Activated CD8-positive, alpha-beta memory T cell treated with anti-CD3 and anti-CD28 coated beads, Interleukin-2, amount 50 U/mL, for 48 hours (primary cell): ENCODE measurements at places on chromosomes 7 and 10.
A peak's percentile ranks its signal among the peaks of the same experiment; 100 is the strongest.

- DNase-seq, result no peak
These were observed 11.4 kb downstream of the BCAP29 start for GRCh38 chr7:107591421-107591820.

- no peak for DNase-seq
These were observed 199.5 kb downstream of the ZNF438 start for GRCh38 chr10:30832001-30832748.

- DNase-seq, result no peak
These were observed 181.3 kb downstream of the RTKN2 start for GRCh38 chr10:62087329-62087728.

GRCh38 chr7:100584054-100584682 lies 1.8 kb downstream of the LRCH4 start:
- DNase-seq, result no peak

DNA sequence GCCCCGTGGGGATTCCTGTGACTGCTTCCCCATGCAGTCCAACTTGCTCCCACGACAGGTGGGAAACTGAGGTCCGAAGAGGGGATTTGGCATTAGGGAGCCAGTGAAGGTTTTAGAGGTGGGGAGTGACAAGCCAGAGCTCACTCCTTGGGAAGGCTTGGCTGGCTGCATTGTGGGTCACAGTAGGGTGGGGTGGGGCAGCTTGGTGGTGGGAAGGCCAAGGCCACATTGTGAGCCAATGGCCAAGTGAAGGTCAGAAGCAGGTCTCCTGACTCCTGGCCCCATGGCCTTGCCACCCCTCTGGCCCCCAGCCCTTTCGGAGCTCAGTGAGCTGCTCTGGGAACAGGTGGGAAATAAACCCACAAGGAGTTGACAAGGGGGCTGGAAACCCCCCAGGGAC lies 2.5 kb downstream of the C10orf105 start:
- no peak for DNase-seq

DNA sequence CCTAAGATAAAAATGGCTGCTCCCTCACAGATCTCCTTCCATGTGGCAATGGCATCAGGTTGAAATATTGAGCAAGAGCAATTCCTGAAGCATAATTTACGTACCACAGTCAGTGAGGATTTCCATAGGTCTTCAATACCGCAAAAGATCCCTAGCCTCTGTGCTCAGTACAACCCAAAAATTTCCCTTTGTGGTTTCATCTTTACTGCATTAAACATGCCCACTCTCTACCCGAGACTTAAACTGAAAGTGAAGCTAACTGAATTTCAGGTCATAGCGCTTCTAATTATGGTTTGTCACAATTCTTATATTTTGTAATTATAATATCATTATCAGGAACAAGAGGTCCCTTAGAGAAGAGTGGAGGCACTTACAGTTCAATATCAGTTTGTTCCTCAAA lies 1071.1 kb downstream of the XPNPEP1 start:
- DNase-seq, result no peak

DNA sequence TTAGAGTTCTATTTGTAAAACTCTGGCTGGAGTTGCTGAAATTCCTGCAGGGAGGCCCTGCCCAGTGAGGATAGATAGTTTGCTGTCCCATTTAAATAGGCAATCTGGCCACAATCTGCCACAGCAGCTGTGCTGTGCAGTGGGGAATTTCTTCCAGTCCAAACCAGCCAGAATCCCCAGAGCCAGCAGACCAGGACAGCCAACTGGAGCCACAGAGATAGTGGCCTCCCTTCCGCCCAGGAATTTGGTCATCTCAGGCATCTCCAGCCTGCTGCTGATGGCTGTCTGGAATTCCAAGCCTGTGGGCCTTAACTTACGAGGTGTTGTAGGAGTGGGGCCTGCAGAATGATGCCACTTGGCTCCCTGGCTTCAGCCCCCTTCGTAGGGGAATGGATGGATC lies 643.4 kb downstream of the DNAJB9 start:
- no peak for DNase-seq

DNA sequence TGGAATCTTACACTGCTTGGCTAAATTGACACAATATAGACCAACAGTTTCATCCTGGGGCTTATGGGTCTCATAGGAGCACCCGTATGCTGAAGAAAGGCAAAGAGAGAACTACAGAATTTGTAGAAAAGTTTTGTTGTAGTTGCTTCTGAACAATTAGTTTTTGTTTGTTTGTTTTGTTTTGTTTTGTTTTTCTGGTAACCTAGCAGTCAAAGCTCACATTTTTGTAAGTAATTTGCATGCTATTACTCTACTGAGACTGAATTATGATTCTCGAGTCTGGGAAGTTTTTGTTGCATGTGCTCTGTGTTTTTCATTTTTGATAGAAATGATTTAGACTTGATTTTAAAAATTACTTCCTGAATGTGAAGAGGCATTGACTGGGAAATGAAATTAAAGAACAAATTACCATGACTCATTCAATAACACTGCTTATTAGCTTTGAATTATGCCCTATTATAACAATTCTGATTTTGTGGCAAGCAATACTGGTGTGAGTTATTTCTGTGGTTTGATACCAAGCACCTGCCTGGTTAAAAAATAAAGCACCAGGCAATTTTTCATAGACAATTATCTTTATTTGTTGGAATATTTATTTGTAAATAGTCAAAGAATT lies 438 bp downstream of the LSMEM1 start:
- DNase-seq, result no peak

DNA sequence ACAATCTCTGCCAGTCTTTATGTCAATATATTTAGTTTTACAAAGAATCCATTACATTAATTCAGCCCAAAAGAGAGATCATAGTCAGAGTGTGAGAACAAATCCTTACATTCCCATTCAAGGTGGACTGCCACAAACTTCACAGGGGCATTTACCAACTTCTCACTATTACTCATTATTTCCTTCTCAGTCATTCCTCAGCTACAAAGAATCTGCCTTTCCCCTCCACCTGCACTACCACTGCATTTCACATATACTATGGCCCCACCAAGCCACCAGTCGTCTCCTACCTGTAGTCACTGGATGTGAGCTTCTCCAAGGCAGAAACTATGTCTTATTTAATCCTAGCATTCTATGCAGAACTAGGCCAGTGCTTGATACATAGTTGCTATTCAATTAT lies 94.3 kb downstream of the USP6NL start:
- no peak for DNase-seq

- no peak for DNase-seq
These were observed 163.6 kb downstream of the SUGCT start for GRCh38 chr7:40298421-40298820.

DNA sequence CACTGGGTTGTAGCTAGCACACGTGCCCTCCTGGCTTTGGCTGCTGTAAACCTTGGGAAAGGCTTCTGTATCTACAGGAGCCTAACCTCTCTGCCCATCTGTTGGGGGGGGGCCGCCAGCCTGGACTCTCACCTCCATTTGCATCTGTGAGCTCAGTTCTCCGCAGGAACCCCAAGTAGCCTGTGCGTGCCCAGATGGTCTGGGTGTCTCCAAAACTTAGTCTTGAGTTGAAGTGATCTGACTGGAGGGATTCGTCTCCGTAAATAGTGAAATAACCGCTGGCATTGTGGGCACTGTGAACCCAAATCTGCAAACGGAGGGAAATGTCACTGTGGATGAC lies 147.9 kb downstream of the ZMYND11 start:
- no peak for DNase-seq

DNA sequence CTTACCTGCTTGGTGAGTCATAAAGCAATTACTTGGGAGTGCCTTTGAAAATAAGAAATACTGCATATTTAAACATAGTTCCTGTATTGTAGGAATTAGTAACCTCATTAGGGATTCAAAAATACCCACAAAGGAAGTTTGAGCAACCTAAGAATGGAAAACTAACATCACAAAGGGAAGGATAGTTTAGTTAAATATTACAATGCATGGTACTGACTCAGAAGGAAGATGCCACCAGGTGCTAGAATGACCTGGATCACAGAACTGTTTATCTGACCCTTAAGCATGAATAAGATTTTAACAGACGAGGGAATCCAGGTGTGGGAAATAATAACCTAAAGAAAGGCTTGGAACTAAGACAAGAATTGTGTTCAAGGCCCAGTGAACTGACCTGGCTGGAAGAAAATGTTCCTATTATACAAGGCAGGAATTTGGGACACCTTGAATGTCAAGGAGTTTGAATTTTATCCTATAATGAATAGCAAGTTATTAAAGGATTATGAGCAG lies 106.4 kb downstream of the GSAP start:
- DNase-seq, result no peak

- no peak for DNase-seq
These were observed 265.0 kb upstream of the GLI3 start for GRCh38 chr7:42502022-42502421.

- no peak for DNase-seq
These were observed 13.2 kb downstream of the PDGFA start for GRCh38 chr7:506391-506831.

- DNase-seq, result no peak
These were observed 14.1 kb downstream of the NUP205 start for GRCh38 chr7:135571834-135572233.

DNA sequence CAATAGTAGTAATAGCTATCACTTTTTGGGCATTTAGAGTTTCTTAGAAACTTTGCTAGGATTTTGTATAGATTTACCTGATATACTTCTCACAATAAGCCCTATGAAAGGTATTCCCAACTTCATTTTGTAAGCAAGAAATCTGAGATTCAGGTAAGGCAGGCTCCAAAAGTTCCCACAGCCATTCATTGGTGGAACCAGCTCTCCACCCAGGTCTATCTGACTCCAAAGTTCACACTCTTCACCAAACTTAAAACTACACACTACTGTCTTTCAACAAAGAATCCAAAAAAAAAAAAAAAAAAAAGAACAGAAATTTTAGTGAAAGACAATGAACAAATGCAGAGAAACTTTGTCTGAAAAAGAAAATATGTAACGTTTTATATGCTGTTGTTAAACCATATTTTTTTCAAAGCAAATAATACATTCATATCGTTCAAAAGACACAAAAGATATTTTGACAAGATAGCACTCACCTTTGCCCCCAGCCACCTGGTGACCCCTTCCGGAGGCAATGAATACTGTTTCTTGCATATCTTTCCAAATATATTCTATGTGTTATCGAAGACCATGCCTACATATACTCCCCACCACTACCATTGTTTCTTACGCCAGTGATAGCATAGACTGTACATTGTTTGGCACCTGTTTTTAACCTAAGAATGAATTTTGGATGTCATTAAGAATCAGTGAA lies 108.2 kb downstream of the C1GALT1 start:
- DNase-seq, result no peak

GRCh38 chr7:122460936-122461335 lies 156.4 kb upstream of the FEZF1 start:
- no peak for DNase-seq

- DNase-seq, result no peak
These were observed 260.7 kb downstream of the KLF6 start for GRCh38 chr10:3524086-3524960.

GRCh38 chr10:30784524-30784896 lies 155.0 kb upstream of the LYZL2 start:
- no peak for DNase-seq

GRCh38 chr7:149725426-149725821 lies 48.0 kb downstream of the ZNF467 start:
- no peak for DNase-seq

GRCh38 chr10:69446229-69446628 lies 5.0 kb upstream of the TSPAN15 start:
- DNase-seq, result no peak

- no peak for DNase-seq
These were observed 16.7 kb upstream of the LIPK start for GRCh38 chr10:88689366-88689765.

GRCh38 chr7:157676001-157676400 lies 339.2 kb downstream of the DNAJB6 start:
- DNase-seq, result peak; percentile 29

DNA sequence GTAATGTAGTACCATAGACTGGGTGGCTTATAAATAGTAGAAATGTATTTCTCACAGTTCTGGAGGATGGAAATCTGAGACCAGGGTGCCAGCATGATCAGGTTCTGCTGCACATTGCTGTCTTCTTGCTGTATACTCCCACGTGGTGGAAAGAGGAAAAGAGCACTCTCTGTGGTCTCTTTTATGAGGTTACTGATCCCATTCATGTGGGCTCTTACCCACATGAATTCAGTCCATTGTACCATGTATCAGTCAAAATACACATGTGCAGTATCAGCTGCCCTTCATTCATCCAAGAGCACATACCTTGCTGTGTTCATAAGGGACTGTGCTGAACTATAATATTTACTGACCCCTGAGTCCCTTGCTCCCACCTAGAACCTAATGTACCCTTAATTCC lies 17.1 kb downstream of the PNLIPRP2 start:
- DNase-seq, result no peak

- DNase-seq, result no peak
These were observed 132.2 kb downstream of the ZNF365 start for GRCh38 chr10:62506371-62506770.

DNA sequence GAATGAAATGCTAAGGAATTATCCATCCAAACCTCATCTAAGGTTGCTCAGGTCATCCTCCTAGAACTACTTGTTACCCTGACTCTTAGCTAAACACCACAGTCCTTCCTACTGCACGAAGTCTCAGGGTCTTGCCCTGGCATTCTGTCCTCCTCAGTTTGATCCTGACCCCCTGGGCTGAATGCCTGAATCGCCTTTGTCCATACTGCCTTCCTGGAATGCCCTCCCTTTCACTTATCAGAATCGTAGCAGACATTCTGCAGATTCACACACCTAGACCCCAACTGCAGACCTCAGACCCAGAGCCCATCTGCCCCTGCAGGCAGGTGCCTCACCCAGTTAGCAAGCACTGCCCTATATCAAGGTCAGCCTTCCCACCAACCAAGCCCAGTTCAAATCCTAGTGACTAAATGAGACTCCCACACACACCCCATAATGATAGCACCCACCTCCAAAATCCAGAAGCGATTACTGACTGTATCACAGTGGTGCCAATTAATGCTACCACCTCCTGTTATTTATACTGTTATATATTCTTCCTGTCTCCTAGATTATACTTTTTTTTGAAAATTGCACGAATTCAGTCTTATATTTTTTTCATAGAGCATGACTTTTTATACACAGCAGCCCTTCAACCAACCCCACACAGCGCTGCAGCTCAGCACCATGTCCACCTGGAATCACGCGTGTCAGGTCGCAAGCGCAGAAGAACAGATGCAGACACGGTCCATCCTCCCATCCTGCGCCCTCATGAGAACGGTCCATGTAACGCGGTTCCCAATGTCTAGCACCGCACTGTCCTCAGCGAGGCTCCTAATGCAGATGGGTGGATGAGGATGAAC lies 3.7 kb downstream of the PARD3 start:
- DNase-seq, result no peak

GRCh38 chr7:33076737-33077136 lies 14.2 kb upstream of the NT5C3A start:
- DNase-seq, result no peak

DNA sequence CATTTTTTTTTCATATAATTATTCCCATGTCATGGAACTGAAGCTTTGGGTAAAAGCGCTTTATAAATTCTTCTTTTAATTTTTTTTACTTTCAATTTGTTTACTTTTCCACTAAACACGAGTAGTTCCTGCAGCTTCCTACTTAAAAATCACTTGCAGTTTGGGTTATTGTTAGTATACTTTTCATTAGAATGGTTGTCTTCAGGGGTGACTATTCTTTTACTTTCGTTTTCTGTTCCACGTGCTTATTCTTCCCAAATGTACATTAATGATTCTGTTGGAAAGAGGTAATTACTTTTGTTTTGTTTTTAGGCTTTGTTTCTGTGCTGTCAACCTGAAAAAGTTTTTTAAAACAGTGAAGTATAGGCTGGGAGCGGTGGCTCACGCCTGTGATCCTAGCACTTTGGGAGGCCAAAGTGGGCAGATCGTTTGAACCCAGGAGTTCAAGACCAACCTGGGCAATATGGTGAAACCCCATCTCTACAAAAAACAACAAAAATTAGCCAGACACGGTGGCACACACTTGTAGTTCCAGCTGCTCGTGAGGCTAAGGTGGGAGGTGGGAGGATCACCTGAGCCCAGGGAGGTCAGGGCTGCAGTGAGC lies 5.2 kb upstream of the CFAP69 start:
- no peak for DNase-seq
